ENCODE measurements at places on chromosomes 3 and 15.

- DNase-seq, result no peak
Observed at GRCh38 chr3:190767851-190768250, 94.6 kb downstream of the GMNC start.

- DNase-seq, result no peak
Observed at GRCh38 chr3:197592361-197593045, 36.7 kb upstream of the BDH1 start.

DNA sequence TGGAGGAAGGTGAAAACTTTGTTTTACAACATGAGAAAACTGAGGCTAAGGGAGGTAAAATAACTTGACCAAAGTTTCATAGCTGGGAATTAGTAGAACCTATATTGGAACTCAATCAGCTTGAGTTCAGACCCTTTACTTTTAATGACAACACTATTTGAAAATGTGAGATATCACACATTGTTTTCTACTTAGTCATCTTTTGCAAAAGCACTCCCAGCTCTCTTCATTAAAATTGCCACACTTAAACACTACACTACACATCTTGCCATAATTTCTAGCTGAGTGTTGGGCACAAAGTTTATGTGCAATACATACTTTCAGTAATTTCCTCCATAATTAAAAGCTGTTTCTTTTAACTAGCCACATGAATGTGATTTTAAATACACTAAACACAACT is 230.4 kb upstream of the DCBLD2 start:
- no peak for DNase-seq

DNA sequence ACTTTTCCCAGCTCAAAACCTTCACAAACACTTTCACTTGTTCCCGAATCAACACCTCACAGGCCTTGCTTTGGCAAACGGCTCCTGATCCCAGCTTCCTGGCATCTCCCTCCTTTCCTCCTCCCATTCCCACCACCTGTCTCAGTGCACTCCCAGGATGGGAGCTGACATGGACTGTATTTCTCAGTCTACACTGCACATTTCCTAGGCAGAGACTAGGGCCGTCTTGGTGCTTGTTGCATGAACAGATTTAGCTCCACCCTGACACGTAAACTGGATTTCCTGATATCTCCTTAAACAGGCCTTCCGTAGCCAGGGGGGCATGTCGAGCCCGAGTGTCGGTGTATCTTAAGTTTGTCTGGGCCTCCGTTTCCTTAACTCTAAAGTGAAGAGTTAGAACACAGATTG is 790 bp upstream of the WHAMM start:
- DNase-seq, result no peak

DNA sequence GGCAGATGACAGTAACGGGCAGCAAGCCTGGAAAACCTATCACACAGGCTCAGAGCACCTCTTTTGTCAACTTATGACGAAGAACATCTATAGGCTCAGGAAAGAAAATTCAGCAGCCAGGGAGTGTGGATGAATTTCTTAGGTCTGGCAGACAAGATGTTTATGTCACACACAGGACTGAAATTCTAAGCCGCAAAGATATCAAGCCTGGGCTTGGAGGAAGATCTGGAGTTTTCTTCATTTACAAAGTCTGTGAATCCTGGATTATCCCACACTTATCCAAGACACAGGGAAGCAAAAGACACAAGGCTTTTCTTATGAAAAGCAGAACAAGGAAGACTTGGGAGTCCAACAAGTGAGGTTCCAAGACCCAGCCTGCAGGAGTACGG is 23.4 kb upstream of the CHCHD6 start:
- DNase-seq, result no peak

DNA sequence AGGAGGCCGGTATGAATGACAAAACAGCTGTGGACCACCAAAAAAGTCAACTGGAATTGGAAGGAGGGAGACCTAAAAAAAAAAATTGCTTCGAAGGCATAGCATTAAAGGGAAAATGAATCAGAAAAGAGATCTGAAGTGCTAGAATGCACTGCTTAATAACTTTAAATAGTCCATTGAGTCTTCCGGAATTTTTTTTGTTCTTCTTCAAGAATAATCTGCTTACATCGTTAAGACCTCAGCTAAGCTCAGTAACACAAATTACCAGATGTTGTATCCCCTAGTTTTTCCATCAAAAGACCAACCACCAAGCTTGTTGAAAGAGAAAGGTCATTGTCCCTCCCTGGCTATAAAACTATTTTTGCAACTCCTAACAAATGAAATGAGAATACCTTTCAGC is 560.5 kb downstream of the NR2F2 start:
- DNase-seq, result no peak

DNA sequence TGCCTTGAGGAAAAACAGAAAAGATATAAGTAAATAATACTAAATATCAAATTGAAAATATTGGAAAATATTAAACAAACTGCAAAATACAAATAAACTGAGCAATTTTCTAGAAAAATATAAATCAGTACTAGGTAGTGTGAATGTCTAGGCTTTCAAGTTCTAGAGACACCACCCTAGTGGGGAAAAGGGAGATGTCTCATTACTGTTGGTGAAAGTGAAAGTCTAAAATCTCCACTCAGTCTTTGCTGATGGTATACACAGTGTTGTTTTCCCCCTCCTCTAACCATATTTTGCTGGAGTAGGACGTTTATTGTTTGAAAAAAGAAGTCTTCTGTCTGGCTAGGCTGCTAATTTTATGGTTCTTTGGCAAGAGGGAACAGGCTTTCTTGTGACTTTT is 1368.9 kb downstream of the OTOL1 start:
- no peak for DNase-seq

DNA sequence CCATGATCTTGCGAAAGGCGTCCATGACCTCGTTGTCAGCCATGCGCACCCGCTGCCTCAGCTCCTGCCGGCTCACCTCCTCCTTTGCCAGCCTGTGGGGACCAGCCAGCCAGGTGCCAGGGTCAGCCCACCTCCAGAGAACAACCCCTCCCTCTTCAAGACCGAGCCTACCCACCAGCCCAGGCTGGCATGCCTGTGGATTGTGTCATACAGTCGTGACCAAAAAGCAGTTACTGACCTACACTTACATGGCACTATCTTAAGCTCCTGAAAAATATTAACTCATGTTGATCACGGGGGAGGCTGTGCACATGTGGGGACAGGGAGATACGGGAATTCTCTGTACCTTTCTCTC is 10.7 kb upstream of the CAMK1 start:
- DNase-seq, result peak; percentile 59

DNA sequence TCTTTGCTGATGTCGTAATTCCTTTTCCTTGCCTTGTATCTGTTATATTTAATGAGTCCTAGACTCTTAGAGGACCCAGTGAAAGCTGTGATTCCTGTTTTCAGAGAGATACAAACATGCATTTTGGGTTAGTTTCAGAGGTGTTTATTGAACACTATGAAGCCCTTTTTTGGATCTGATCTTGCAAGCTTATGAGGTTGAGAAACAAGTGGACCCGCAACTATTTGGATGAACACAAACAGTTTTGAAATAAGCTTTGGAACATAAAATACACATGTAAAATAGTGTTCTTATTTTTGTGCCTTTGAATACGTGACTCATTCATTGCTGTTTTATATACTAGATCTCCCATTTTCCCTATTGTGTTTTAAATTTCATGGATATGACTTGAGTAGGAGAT is 33.5 kb downstream of the SNRK start:
- no peak for DNase-seq

DNA sequence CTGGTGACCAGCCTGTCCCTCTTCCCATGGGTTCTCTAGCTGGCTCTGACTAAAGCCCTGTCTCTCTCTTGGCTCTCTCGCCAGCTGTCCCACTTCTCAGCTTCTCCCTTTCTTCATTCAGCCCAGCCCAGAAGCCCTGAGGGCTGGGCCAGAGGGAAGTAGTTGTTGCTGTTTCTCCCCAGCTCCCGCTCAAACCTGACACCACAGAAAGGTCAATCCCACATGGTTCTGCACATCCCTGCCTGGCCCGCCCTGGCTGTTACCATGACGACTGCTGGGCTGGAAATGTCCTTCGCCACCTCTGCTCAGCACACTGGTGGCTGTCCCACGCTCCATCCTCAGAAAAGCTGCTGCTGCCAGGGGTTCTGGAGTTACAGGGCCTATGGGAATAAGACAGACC is 25.9 kb downstream of the CCDC32 start:
- DNase-seq, result no peak

DNA sequence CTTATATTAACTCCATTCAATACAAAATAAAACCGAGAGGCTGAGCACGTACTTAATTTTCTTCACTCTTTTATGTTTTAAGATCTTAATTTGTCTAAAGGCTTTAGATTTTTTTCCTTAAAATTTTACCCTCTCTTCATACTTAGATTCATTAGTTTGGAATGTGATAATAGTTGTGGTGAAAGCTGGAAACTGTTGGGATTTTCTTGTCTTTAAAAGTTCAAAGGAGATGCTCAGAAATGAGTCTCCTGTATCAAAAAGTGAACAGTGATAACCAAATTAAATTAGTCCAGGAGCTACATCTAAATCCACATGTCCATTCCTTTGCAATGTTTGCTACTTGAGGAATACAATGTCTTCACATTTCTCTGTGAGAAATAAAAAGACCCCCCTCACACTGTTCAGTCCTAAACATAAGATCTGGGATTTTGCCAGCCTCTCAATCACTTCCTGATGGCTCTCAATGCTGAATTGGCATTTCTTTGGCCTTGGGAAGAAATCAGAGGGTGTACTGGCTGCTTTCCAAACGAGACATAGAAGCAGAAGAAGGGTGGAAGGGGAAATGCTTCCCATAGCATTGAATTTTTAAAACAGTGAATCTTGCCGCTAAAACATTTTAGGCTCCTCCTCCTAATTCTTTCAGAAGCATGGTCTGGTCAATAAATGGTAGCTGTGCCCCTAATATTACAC is 245.0 kb downstream of the SHOX2 start:
- DNase-seq, result no peak

DNA sequence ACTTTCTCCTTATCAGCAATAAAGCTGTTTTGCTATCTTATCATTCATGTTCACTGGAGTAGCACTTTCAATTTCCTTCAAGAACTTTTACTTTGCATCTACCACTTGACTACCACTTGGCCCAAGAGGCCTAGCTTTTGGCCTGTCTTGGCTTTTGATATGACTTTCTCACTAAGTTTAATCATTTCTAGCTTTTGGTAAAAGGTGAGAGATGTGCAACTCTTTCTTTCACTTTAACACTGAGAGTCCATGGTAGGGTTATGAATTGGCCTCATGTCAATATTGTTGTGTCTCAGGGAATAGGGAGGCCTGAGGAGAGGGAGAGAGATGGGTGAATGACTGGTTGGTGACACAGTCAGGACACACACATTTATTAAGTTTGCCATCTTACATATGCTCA is 31.0 kb upstream of the FAM3D start:
- DNase-seq, result no peak

- no peak for DNase-seq
Observed at GRCh38 chr3:117305681-117306080, 596.1 kb downstream of the TUSC7 start.

- no peak for DNase-seq
Observed at GRCh38 chr3:189812806-189813465, 181.7 kb downstream of the TP63 start.

DNA sequence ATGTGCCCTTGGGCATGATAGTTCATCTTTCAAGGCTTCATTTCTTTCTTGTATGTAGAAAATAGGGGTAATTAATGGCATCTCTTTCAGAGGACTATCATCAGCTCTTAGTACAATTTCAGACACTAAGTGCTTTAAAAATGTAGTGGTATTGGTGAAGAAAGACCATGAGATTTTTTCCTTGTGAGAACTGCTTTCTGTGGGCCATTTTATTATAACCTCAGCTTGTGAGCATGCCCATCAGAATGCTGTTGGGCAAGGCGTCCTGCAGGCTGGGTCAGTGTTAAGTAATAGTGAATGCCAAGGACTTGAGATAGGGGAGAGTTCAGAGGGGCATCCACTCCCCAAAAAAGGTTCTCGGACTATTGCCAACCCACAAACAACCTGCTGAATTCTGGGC is 187.9 kb downstream of the GHSR start:
- DNase-seq, result no peak

DNA sequence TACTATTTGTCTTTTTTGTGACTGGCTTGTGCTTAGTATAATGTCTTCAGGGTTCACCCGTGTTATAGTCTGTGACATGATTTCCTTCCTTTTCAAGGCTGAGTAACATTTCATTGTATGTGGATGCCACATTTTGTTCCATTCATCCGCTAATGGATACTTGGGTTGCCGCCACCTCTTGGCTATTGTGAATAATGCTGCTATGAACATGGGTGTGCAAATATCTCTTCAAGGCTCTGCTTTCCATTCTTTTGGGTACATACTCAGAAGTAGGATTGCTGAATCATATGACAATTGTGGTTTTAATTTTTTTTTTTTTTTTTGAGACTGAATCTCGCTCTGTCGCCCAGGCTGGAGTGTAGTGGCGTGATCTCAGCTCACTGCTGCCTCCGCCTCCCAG is 15.4 kb downstream of the CRTC3 start:
- DNase-seq, result no peak

- peak; percentile 60 for DNase-seq
Observed at GRCh38 chr3:183178833-183179549, 16.5 kb upstream of the LAMP3 start.

- DNase-seq, result no peak
Observed at GRCh38 chr3:168709073-168709472, 613.3 kb upstream of the GOLIM4 start.

All from aorta (tissue), 5 donors.